Left renal cortex interstitium (tissue), 4 donors: ENCODE measurements at places on chromosomes 7 and 10.

DNA sequence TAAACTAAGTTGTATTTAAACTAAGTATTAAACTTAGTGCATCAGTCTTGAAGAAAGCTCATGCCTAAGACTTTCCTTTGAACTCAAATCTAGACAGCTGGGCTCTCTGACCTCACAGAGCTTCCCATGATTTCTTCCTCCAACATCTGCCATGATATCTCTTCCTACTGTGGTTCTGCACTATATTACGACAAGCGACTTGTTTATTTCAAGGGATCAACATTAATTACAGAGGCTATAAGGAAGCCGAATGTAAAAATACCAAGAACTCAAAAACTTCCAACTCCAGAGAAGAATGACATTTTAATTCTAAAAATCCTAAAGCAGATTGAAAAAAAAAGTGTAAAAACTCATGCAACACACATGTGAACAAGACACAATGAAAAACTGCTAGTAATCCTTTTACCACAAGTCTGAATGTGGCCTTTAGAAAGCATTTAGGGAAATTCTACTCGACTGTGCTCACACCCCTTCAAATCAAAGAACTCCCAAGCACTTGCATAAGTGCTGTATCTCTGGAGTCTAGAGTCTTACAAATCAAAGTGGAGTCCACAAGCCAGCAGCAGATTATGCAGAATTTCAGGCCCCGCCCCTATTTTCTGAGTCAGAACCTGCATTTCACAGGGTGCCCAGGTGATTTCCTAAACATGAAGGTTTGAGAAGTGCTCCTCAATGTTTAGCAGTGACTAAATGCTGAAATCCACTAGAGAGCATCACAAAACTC, 22.7 kb upstream of the WASHC2A start:
- no peak for DNase-seq

DNA sequence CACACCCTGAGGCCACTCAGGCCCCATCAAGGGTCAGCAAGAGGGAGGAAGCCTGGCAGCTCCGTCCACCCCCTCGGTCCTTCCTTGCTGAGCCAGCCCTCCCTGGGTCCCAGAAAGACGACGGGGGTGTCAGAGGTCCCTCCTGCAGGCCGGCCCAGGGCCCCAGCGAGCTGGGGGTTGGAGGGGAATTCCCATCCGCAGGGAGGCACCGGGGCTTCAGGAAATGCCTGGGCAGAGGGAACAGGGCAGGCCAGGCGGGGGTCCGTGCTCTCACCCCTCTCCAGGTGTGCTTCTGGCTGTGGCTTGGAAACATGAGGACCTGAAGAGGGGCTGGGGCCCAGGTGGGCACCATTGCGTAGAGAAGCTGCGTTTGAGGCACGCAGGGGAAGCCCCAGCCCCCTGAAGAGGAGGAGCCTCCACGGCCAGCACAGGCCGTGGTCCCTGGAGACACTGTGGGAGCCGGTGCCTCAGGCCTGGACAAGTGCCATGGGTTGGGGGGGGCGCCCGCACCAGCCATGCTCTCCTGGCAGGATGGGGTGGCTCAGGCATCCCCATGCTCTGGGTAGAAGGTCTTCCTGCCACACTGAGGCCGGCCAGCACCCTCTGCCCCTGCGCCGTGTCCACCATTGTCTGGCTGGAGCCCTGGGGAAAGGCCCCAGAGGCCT, 66.7 kb downstream of the PDGFA start:
- DNase-seq, result no peak

GRCh38 chr10:58351616-58352578, 17.1 kb downstream of the UBE2D1 start:
- DNase-seq, result no peak

GRCh38 chr7:95396136-95397032, at the start of gene PON3:
Gene PON3 (minus strand): TSS chr7:95396375. CDS start chr7:95396350, 25 bp downstream.
- no peak for DNase-seq

GRCh38 chr10:121559326-121560026, 38.8 kb downstream of the FGFR2 start:
- DNase-seq, result no peak

DNA sequence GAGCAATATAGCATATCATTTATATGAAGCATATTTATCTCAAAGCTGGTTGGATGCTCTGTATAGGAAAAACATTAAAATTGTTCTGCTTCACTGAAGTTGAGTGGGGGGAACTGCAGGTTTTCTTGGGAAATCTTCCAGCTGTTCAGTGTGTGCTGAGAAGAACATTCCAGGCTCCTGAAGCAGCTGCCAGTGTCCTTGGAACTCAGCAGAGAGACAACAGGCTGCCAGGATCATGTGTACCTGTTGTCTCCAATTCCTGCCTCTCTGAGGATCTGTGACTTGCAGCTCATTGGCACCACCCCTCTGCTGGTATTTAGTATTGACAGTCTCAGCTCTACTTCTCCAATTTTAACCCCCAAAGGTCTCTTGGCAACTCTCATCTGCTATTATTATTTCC, 42.3 kb upstream of the PRKG1 start:
- DNase-seq, result no peak

DNA sequence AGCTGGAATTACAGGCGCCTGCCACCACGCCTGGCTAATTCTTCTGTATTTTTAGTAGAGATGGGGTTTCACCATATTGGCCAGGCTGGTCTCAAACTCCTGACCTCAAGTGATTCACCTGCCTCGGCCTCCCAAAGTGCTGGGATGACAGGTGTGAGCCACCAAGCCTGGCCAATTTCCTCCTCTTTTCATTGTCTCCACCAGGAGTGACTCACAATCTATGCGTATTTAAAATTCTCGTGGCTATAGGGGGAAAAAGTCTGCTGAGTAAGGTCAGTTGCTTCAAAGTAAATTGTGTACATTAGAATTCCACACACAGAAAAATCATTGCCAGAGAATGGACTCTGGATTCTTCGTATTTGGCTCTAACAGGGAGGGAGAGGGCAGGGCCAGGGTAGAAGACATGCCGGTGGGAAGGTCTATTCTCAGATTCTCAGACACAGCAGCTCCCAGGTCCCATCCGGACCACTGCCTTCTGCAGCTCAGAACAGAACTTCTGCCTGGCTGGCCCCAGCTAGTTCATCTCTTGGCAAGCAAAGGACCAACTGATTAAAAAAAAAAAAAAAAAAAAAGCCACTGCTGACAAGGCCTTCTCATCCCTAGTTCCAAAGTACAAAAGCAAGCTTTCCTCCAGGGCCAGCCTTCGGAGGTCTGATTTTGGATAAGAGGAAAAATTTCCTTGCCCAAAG, 22.2 kb downstream of the PSPH start:
- DNase-seq, result no peak

GRCh38 chr10:117112220-117112619, 25.9 kb downstream of the VAX1 start:
- no peak for DNase-seq

- DNase-seq, result no peak
These were observed 171.6 kb downstream of the GALNT17 start for GRCh38 chr7:71303566-71303965.

- no peak for DNase-seq
These were observed 61.4 kb downstream of the SYPL1 start for GRCh38 chr7:106050746-106051117.

GRCh38 chr7:134034652-134035051, 92.5 kb upstream of the LRGUK start:
- no peak for DNase-seq

DNA sequence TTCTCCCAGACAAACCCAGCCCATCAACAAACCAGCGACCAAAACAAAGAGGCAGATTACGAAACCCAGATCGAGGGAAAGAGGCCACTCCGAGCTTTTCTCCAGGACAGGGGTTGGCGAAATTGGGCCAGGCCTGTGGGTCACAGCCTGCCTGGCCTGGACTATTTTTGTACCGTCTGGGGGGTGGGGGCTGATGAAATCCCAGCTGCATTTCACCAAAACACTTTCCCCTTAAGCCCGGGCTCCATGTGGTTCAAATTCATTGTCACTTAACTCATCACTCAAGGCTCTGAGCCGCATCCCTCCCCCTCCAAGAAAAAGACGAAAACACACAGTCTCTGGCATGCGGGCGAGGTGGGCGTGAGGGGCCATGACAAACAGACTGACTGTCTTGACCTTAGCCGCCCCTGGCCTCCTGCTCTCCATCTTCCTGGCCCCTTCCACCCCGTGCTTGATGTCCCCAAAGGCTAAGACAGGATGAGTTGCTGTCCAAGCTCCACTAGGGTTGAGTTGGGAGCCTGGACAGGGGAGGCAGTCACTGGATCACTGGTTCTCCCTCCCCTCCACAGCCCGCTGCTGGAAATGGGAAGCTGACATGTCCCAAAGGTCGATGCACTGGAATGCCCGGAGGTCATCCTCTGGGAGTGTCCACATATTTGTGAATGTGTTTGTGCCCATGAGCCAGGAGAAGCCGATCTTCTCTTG, 19.2 kb downstream of the TMEM270 start:
- DNase-seq, result no peak

DNA sequence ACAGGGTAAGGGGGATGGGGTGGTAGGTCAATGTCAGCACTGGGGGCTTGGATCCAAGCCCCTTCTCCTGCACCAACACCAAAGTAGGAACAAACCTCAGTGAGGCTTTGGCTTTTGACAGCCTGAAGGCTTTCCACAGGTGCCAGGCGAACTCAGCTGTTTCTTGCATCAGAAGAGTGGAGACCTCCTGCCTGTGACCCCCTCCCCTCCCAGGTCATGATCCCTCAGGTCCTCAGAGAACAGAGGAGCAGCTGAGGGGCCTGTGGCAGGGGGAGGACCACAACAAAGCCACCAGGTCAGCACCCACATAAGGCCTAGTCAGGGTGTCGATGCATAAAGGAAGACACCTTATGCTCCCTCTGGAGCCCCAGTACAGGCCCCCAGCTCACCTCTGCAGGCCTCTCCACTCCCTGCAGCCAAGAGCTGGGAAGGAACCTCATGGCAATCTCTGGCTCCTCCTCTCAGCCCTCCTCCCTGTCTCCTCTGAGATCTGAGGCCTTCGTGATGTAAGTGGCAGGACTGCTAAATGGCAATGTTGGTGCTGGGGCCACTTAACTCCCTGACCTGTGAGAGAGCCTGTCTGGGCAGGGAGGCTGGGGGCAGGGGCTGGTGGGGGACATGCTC, 19.1 kb upstream of the PRRT4 start:
- no peak for DNase-seq

- DNase-seq, result no peak
These were observed 26.1 kb upstream of the TRUB1 start for GRCh38 chr10:114911801-114912469.

DNA sequence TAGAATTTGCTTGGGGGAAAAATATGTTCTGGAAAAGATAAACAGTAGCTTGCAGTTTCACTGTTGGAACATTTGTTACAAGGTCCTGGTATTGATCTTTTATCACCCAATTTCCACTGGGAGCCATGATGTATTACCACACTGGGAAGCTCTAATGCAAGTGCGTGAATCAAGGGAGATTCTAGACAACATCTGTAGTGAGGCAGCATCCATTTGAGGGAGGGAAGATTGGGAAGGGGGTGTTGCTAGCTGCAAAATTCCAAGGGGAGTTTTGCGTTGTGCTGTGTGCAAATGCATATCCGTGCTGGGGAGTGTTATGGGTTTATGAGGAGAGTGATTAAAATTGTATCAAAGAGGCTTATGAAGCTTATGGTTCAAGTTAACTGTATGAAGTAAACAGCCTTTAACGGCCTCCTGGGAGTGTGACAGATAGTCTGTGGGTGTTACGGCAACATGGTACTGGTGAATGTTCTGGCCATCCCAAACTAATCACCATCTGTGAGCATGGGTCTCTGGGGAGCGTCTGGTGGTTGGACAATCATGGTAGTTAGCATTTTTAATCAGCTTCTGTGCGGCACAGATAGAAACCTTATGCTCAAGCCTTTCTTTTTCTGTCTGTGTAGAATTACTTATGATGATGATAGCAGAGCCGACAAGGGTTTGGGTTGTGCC, 601.9 kb upstream of the GALNT17 start:
- no peak for DNase-seq

- no peak for DNase-seq
These were observed 137.2 kb upstream of the PCBD1 start for GRCh38 chr10:71025535-71025934.

GRCh38 chr10:63120554-63120953, 12.6 kb upstream of the NRBF2 start:
- DNase-seq, result no peak

GRCh38 chr10:46530249-46531186, 25.9 kb downstream of the GPRIN2 start:
- no peak for DNase-seq

GRCh38 chr10:120684226-120684625, 166.9 kb upstream of the WDR11 start:
- DNase-seq, result no peak

- no peak for DNase-seq
These were observed 10.6 kb upstream of the LIPM start for GRCh38 chr10:88791924-88792323.

GRCh38 chr10:86439544-86439943, 72.9 kb upstream of the GRID1 start:
- peak; percentile 13 for DNase-seq

DNA sequence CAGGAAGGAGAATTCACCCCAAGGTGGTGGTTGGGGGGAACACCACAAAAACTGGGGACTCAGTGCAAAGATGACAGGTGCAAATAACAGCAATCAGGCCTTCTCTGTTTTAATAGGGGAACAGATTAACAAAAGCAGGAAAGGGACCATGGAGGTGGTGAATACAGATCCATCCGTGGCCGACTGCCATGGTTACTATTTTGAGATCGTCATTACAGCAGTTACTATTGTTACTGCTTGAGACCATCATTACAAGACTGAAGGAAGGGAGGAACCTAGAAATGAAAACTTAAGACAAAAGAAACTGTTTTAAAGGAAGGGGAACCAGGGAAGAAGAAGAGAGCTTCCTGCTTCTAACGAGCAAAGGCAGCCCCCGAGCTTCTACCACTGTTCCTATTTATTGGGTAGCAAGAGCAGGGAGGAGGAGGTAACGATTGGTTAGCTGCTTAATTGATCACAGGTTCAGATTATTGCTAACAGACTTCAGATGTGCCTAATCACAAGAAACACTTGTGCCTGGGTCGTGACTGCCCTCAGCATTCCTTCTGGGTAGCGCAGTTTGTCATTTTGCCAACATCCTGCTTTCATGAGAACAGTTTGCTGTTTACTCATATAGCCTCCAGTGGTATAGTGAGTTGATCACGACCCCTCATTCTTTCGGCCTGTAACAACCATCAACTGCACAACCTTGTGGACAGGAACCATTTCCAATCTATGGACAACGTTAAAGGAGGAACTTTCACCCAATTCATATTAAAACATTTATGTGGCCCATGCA, 216.3 kb downstream of the CHCHD3 start:
- DNase-seq, result no peak

- no peak for DNase-seq
These were observed 62.7 kb upstream of the VIPR2 start for GRCh38 chr7:159207393-159207792.
